ENCODE measurements at places on chromosomes 1 and 21. TPM values are rescaled to one million over a fixed set of nuclear protein-coding genes. Genes with fewer than 3 reads are reported as not detected.

The CDC20 gene
- not detected for total RNA-seq

DNA sequence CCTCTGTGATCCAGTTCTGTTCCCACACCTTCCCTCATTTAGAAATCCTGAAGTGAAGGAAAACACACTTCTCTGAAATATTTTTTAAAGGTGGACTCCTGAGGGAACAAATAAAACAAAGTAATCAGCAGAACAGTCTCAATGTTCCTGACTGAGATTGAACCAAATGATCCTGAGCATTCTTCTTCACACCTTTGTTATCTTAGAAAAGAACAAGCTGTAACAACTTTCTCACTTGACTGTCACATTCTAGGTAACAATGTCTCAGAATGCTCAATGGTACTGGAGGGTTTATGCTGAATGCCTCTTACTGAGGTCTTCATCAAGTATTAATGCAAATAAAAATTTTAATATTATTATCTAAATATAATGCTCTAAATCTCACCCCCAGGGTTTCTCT, 40.4 kb upstream of the RGS2 start:
- no peak overlapping the region for H3K4me3 ChIP-seq
- no peak for DNase-seq
- H3K4me1 ChIP-seq: no peaks in the 10 kb centered on the region

- DNase-seq: no peak
- H3K4me3 ChIP-seq: peak overlapping the region; percentile 94
- peak overlapping the region; percentile 95 for H3K27ac ChIP-seq
- H3K36me3 ChIP-seq: peaks cover 26% of the 10 kb centered on the region
- H3K4me1 ChIP-seq: peaks cover 25% of the 10 kb centered on the region
Observed at GRCh38 chr1:1307261-1307922, 338 bp downstream of the ACAP3 start.

DNA sequence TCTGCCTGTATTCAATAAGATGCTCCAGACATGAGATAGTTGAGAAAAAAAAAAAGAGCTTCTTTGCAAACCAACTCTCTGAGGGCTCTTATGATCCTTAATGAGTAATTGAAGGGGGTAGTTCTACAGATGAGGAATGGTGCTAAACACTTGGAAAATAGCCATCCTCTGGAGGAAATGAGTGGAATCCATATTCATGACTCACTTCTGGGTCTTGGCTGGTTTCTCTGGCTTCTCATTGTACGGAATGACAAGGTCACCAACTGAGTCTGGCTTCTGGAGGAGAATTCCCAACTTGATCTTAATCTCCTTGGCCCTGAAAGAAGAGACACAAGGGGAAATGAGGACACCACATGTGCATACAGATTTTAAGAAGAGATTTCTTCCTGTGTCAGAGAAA, 34.7 kb downstream of the RGS5 start:
- no peak overlapping the region for H3K4me3 ChIP-seq
- peak overlapping the region; percentile 68 for H3K27ac ChIP-seq
- no peaks in the 10 kb centered on the region for H3K27me3 ChIP-seq
- peaks cover 8% of the 10 kb centered on the region for H3K4me1 ChIP-seq
- DNase-seq: peak; percentile 75
- H3K36me3 ChIP-seq: peaks cover 3% of the 10 kb centered on the region

GRCh38 chr1:5945445-5945844, 46.8 kb downstream of the NPHP4 start:
- H3K27ac ChIP-seq: no peak overlapping the region
- no peak overlapping the region for H3K4me3 ChIP-seq
- H3K27me3 ChIP-seq: no peaks in the 10 kb centered on the region
- H3K36me3 ChIP-seq: peaks cover 8% of the 10 kb centered on the region

GRCh38 chr1:154176337-154176736, 15.6 kb downstream of the TPM3 start:
- peak overlapping the region; percentile 3 for H3K27ac ChIP-seq
- H3K36me3 ChIP-seq: peaks cover 31% of the 10 kb centered on the region
- H3K4me3 ChIP-seq: no peak overlapping the region
- H3K27me3 ChIP-seq: no peaks in the 10 kb centered on the region

The ZNF692 gene
- total RNA-seq: 13.8 TPM

DNA sequence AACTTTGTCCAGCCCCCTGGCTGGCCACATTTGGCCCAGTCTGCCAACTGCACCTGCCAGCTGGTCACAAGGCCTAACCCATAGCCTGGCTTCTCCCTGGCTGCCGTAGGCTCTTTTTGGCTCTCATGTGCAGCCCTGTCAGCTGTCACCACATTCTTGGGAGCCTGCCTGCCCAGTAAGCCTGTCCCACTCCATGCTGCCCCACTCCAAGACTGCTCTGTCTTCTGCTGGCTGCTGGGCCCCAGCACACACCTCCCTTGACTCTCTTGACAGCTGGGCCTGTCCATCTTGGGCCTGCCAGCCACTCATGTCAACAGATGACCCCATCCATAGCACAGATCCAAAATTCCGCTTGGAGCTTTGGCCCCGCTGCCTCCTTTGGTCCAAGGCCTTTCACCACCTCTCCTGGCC, 74.3 kb upstream of the EDN2 start:
- no peak overlapping the region for H3K4me3 ChIP-seq
- H3K27me3 ChIP-seq: no peaks in the 10 kb centered on the region

DNA sequence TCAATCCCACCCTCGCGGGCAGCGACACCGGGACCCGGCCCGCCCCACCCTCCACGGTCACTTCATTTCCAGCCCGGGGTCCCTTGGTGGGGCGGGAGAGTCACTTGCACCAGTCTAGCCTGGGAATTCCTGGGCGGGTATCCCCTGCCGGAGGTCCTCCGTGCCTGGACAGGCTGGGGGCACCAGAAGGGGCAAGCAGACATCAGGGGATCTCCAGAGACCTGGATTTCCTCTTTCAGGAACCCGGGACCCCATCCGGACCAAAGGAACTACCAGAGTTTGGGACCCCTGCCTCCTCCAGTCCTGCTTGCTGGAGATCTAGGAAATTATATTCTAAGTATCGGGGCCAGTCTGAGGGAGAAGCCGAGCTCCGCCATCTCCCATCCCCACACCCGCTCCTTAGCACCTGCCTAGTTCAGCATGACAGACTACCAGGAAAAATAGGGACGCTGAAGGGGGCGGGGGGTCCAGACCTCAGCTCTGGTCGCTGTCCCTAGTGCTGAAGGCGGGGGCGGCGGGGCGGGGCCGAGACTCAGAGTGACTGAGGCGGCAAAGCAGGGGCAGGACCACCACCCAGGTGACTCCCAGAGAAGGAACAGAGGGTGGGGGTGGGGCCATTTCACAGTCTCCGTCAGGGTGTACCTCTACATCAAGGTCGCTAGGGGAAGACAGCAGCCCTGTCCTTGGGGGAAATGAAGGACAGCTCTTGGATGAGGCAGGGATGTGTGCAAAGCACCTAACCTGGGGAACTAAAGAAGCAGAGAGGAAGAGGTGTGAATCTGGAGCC, 832 bp downstream of the HCN3 start:
- peak overlapping the region; percentile 64 for H3K4me3 ChIP-seq
- H3K36me3 ChIP-seq: no peaks in the 10 kb centered on the region
- H3K4me1 ChIP-seq: peaks cover 5% of the 10 kb centered on the region
- H3K27ac ChIP-seq: peak overlapping the region; percentile 64
- peak; percentile 81 for DNase-seq
- H3K27me3 ChIP-seq: no peaks in the 10 kb centered on the region

DNA sequence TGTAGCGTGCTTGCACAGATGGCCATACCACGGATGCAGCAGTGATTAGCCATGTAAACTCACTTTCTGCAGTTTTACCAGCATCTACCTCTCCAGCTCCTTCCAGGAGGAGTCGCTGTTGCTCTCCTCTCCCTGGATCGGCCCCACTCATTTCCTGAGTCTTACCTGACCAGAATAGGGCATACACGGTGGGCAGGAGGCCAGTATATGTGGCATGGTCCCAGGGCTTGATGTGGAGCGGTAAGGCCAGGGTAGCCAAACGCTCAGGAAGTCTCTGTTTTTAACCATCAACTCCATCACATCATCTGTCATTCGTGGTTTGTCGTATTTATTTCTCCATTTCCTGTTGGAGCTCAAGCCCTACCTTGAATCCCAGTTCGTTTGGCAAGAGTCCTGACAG, 163.4 kb upstream of the USP24 start:
- no peak overlapping the region for H3K27ac ChIP-seq
- H3K4me3 ChIP-seq: no peak overlapping the region
- no peak for DNase-seq

- no peaks in the 10 kb centered on the region for H3K36me3 ChIP-seq
- H3K4me3 ChIP-seq: no peak overlapping the region
- peak; percentile 25 for DNase-seq
- H3K27ac ChIP-seq: no peak overlapping the region
- no peaks in the 10 kb centered on the region for H3K27me3 ChIP-seq
Observed at GRCh38 chr1:23936481-23937176, 23.0 kb upstream of the PNRC2 start.

DNA sequence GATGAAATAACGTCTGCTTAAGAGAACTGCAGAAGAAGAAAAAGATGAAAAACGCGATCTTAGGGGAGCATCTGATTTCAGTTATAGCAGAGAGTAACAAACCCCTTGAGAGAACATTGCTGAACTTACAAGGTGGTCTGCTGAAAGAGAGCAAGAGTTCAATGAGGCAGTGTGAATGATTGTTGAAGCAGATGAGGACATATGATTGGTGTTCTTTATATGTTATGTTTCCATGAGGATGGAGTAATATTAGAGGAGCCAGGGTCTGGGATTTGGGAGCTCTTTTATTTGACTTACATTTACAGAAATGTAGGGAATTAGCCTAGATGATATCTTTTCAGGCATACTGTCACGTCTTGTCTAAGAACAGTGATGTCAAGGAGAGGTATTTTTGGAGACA, 1302.0 kb downstream of the KCNT2 start:
- no peaks in the 10 kb centered on the region for H3K36me3 ChIP-seq
- H3K27ac ChIP-seq: no peak overlapping the region
- no peak for DNase-seq
- H3K4me3 ChIP-seq: no peak overlapping the region
- H3K4me1 ChIP-seq: no peaks in the 10 kb centered on the region
- no peaks in the 10 kb centered on the region for H3K27me3 ChIP-seq

- no peaks in the 10 kb centered on the region for H3K36me3 ChIP-seq
- no peak overlapping the region for H3K4me3 ChIP-seq
- H3K27ac ChIP-seq: no peak overlapping the region
- no peaks in the 10 kb centered on the region for H3K4me1 ChIP-seq
- no peaks in the 10 kb centered on the region for H3K27me3 ChIP-seq
- DNase-seq: no peak
Observed at GRCh38 chr1:197868751-197869489, 33.5 kb upstream of the C1orf53 start.

The ZMYND12 gene
- not detected for total RNA-seq

DNA sequence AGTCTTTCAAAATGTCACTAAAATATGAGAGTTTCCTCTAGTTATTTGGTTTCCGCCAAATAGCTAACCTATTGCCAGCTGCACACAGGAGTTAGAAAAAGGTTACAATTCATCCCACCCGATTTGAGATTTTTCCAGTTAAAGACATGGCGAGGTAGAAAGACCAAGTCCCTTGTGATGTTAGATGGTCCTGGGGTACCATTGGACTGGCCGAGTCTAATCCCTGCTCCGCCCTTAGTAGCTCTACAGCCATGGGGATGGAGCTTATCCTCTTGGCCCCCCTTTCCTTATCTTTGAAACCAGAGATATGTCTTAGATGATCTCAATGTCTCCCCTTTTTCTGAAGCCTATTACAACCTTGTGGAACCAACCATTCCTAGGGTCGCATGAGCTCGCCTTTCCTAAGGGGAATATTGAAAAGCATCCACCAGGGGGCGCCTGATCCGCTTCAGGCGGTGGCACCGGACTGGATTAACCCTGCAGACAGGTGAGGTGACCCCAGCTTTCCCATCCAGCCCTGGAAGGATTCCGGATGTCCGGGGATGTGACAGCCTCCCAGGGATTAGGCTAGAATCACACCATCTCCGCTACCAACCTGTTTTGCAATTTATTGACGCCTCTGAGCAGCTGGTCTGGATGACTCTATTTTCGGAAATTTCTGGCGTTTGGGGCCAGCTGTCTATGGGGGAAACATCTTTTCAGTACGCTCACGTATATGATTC, 68.3 kb upstream of the SIM2 start:
- H3K27ac ChIP-seq: no peak overlapping the region
- H3K4me1 ChIP-seq: no peaks in the 10 kb centered on the region
- H3K4me3 ChIP-seq: no peak overlapping the region
- H3K36me3 ChIP-seq: no peaks in the 10 kb centered on the region

- no peaks in the 10 kb centered on the region for H3K36me3 ChIP-seq
- H3K27me3 ChIP-seq: no peaks in the 10 kb centered on the region
- peak; percentile 51 for DNase-seq
- no peak overlapping the region for H3K27ac ChIP-seq
- H3K4me3 ChIP-seq: no peak overlapping the region
Observed at GRCh38 chr1:30912913-30913652, 4.5 kb upstream of the SDC3 start.

DNA sequence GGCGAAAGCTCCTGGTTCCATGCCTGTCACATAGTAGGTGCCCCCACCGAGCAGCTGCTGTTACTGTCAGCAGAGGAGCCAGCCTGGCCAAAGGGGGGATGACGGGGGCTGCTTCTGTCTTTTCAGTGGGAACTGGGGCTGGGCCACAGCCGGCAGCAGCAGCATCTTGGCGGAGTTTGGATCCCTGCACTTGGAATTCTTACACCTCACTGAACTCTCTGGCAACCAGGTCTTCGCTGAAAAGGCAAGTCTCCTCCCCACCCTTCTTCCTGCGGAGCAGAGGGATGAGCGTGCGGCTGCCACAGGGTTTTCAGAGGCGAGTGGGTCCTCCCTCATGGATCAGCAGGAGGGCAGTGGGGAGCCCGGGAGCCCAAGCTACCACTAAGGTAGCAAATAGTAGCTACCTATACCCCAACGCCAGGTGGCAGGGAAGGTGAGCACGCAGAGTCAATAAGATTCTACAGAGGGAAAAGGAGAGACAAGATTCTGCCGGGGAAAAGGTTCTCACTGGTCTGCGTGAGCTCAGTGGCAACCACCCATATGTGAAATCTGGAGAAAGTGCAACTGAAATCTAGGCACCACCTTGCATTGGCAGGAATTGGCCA, 41.4 kb upstream of the SELENON start:
- no peak overlapping the region for H3K4me3 ChIP-seq
- peaks cover 1% of the 10 kb centered on the region for H3K36me3 ChIP-seq
- no peaks in the 10 kb centered on the region for H3K4me1 ChIP-seq
- no peak for DNase-seq

- no peak overlapping the region for H3K4me3 ChIP-seq
- no peaks in the 10 kb centered on the region for H3K4me1 ChIP-seq
- no peaks in the 10 kb centered on the region for H3K27me3 ChIP-seq
- no peaks in the 10 kb centered on the region for H3K36me3 ChIP-seq
- H3K27ac ChIP-seq: no peak overlapping the region
- DNase-seq: no peak
Observed at GRCh38 chr1:43286115-43286514, 734 bp upstream of the C1orf210 start.

GRCh38 chr1:25786887-25787759, 12.9 kb upstream of the SELENON start:
- H3K27ac ChIP-seq: no peak overlapping the region
- H3K4me3 ChIP-seq: no peak overlapping the region
- peaks cover 7% of the 10 kb centered on the region for H3K36me3 ChIP-seq
- DNase-seq: no peak

The OMA1 gene
- 2.4 TPM for total RNA-seq

- peak overlapping the region; percentile 97 for H3K27ac ChIP-seq
- H3K36me3 ChIP-seq: peaks cover 39% of the 10 kb centered on the region
- peak overlapping the region; percentile 56 for H3K4me3 ChIP-seq
- peak; percentile 70 for DNase-seq
- peaks cover 45% of the 10 kb centered on the region for H3K4me1 ChIP-seq
Observed at GRCh38 chr1:31587720-31588423, 11.6 kb downstream of the TINAGL1 start.
